Suprapubic skin (tissue), 4 donors: ENCODE measurements at places on chromosomes 4 and X. TPM values are rescaled to one million over a fixed set of nuclear protein-coding genes. Genes with fewer than 3 reads are reported as not detected.

The ZNF630 gene
- 2.0 TPM for total RNA-seq

The FAT1 gene
- total RNA-seq = 91.2 TPM

The SPANXB1 gene
- total RNA-seq = not detected

The HTRA3 gene
- total RNA-seq = 3.3 TPM

The CT47B1 gene
- total RNA-seq = not detected

The XAGE2 gene
- total RNA-seq = not detected

The WAS gene
- total RNA-seq = 0.68 TPM

The RNF128 gene
- 14.7 TPM for total RNA-seq

The SPARCL1 gene
- 65.0 TPM for total RNA-seq

The CRMP1 gene
- total RNA-seq = not detected

The MAGEA1 gene
- total RNA-seq = not detected

The COL4A5 gene
- 151 TPM for total RNA-seq

The L1CAM gene
- 4.1 TPM for total RNA-seq

The AMTN gene
- 0.83 TPM for total RNA-seq

The TCP11X2 gene
- total RNA-seq = not detected

The SOD3 gene
- total RNA-seq = 20.3 TPM

DNA sequence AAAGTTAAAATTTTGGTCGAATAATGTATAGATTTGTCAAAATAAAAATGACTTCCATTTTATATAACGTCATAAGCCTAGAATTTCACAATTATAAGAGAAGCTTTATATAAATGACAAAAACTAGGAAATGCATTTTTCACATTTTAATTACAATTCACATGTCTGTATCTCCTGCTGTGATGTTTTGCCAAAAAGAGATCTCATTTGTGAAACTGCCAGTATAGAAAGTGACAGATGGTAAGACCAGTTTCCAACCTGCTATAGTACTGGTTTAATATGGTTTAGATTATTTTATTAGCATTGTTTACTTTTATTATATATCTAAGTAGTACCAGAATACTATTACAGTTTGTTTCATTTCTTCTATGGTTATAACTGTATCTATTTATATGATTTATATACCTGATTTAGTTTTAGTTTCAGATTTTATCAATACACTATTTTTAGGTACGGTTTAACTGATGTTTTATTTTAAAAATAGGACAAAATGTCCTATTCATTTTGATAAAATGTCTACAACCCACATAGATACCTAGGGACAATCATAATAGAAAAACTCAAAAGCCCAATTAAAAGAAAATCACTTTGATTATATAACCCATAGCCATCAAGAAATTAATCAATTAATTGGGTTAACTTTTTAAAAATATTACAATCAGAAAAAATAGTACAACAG is 5.4 kb upstream of the CCSER1 start:
- no peak for DNase-seq

- DNase-seq = no peak
Measured at GRCh38 chrX:154459832-154460231, 1.8 kb downstream of the PLXNA3 start.

DNA sequence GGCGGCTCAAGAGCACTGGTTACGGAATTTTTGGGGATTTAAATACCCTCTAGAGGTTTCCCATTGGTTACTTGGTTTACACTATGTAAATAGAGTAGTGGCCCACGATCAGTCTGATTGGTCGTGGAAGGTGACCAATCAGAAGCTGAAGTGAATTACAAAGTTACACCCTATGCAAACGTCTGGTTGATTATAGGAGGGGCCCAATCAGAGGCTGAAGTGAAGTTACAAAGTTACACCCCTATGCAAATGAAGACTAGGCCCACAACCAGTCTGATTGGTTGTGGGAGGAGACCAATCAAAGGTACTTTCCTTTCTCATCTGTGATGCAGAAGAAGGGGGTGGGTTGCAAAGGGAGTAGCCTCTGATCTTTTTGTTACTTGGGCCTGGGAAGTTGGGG is 45.1 kb upstream of the HSD17B10 start:
- no peak for DNase-seq

- no peak for DNase-seq
Measured at GRCh38 chrX:39855748-39856129, 242.0 kb downstream of the BCOR start.

DNA sequence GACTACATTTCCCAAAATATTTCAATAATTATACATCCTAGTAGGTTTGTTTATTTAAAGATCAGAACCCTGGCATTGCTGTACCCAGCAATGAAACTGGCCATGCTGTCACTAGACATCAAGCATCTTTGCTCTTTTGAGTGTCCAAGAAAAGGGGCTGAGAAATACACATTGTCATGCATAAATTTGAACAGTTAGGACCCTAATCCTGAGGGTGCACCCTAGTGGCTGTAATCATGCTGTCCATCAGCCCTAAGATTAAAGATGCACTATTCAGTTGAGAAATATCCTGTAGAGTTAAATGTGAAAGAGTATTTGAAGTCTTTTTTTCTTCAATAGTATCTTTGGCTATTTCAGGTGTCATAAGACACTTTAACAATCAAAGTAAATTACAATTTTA is 108.8 kb downstream of the NFKB1 start:
- DNase-seq = no peak

DNA sequence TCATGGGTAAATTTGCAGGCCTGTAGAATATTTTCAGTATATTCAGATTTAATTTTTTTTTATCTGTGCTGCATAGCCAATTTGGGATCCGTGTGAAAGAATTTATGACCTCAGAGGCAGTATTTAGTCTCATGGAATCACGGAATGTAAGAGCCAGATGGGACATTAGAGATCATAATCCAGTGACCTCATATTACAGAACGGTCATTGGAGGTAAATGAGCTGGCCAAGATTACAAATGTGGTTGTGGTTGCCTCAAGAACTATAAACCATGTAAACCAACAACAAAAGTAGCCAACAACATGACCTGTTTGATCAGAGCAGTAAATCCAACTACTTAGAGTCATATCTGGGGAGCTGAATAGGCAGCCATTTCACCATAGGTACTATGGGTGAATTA is 71.6 kb downstream of the AMOT start:
- DNase-seq = no peak

GRCh38 chrX:21972721-21973120 is 32.2 kb downstream of the SMS start:
- no peak for DNase-seq

GRCh38 chr4:70903291-70903603 is 1.1 kb downstream of the MOB1B start:
- DNase-seq = no peak

- DNase-seq = no peak
Measured at GRCh38 chrX:24619647-24620046, 27.5 kb downstream of the PCYT1B start.

- no peak for DNase-seq
Measured at GRCh38 chrX:10167573-10167972, 10.8 kb downstream of the CLCN4 start.

- no peak for DNase-seq
Measured at GRCh38 chr4:40255393-40256281, 58.8 kb downstream of the RHOH start.

- DNase-seq = no peak
Measured at GRCh38 chrX:152993933-152994332, at the start of gene PNMA5. Gene PNMA5 (minus strand): TSS chrX:152994116. CDS start chrX:152991598, 2,518 bp downstream.

DNA sequence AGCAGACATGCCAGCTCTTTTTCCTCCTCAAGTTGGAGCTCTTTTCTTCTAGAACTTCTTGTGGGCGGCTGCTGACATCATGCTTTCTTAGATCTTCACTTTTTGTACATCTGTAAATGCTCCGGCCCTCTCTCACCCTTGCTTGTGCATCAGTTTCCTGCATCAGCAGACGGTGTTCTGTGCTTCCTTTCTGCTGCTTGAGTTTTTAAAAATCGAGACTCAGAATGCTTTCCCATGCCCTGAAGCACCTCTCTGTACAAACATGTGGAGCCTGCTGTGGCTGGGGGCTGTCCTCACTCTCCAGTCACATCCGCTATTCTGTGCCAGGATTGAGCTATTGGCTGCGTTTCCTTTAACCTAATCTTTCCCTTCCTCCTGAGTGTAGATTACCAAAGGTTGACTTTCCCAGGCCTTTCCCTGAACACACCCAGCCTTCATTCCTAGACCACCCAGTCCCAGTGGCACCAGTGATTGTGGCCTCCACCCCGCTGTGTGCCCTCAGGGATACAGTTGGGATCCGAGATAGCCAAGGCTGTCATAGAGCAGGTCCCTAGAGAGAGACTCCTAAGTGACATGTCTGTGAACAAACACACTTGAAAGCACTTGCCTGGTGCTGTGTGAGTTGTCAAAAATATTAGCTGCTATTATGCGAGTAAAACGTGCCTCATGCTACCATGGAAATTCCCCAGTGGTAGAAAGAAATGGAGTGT is 41.9 kb downstream of the TNIP2 start:
- peak; percentile 53 for DNase-seq

DNA sequence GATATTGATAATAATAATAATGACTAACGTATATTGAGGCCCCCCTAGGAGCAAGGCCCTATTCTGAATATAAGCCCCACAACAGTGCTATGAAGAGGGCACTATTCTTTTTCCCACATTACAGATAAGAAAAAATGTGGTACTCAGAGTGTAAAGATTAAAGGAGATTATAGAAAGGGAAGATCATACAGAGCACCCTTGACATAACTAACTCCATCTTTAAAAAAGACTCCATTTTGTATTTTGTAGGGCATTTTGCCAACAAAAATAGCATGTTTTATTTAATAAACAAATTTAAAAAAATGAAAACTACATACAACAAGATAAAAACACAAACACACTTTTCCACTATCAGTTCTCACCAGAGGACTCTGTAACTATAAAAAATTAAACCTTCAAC is 42.1 kb downstream of the GUCY1A1 start:
- no peak for DNase-seq

GRCh38 chrX:140762061-140762460 is 52.5 kb downstream of the LINC00632 start:
- DNase-seq = no peak

GRCh38 chr4:53123171-53123570 is 242.7 kb downstream of the SCFD2 start:
- DNase-seq = no peak

GRCh38 chr4:69894186-69894585 is 34.2 kb upstream of the SULT1E1 start:
- no peak for DNase-seq

- DNase-seq = no peak
Measured at GRCh38 chr4:57127361-57127760, 17.2 kb upstream of the IGFBP7 start.

DNA sequence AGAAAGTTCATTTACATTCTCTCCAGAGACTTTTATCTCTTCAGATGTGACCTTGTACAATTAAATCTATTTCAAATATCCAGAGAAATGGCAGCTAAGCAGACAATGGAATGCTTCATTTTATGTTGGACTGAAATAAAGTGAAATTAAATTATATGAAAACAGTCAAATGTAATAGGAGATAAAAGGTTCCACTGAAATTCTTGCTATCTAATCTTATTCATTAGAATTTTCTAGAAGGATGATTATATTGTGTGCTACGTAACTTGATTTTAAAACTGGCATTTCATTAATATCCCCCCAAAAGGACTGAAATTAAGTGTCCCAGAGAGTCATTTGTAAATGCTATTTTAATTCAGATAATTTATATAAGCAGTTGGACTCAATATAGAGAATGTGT is 646.9 kb upstream of the GALNT7 start:
- no peak for DNase-seq

DNA sequence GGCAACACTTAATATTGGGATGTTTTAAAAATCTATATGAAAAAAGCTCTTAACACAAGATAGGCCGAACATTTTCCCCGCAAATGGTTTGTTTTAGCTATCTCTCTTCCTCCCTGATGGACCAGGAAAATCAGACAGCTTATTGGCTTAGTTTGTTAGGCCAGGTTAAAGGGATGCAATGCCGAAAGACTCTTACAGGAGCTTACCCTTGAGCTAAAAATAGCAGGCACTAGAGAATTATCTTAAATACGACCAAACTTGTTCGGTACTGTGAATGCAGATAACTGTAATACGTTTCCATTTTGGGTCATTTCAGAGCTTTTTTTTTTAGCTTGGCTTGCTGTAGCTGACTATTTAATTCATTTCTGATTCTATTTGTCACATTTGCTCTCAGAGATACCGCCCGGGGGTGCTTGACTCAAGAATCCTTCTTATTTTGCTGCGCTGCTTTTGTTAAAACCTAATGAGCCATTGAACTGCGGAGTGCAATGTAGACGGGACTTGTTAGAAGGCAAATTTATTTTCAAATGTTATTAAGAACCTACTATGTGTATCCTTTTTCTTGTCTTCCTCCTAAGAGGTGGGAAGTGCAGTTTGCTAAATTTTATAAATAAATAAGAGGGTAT is 23.3 kb downstream of the PPARGC1A start:
- no peak for DNase-seq

DNA sequence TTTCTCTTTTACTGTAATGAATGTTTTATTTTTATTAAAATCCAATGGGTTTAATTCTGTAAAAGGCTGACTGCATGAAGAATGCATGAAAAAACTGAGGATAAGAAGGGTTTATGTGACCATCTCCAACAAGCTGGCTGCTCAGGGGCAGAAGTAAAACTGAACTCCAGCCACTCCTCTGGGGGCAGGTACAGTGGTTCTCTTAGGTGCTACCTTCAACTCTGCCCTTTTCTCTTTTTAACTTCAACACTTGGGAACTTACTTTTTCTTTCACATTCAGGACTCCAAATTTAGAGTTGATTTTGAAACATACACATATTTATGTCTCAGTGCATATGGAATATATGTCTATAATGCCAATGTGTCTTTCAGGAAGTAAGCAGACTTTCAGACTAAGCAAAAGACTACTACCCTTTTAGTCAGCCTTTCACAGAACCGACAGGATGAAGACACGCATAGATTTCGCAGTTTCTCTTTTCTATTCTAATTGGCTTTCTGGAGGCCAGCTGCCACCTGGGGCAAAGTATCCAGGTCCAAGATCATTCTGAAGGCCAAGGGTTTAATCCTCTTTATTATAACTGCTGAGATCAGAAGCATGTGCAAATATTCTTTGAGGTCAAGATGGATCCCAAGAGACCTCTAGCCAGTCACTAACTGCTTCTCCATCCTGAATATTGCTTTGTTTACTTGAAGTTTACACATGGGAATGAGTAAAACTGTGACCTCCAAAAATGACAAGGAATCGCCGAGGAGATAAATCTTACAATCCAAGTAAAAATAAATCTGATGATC is 30.7 kb downstream of the HS3ST1 start:
- DNase-seq = no peak

DNA sequence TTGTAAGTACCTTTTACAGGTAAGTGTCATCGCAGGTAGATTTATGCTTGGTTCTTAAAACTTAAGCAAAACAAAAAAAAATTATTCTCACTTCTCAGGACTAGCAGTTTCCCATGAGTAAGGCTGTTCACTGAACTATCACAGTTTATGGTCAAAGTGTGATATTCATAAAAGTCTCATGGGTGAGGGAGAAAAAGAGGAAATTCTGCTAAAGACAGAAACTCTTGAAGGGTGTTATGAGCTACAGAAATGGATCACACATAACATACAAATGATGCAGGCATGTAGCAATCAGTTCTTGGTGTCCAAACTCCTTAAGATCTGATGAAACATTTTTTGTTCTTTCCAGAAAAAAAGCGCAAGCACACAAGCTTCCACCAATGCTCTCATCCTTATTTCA is 8.5 kb downstream of the RAB9A start:
- DNase-seq = no peak

GRCh38 chrX:113833096-113834055 is 750.5 kb upstream of the HTR2C start:
- no peak for DNase-seq
